Left renal cortex interstitium (tissue), 4 donors: ENCODE measurements at places on chromosomes 13 and 19. TPM values are rescaled to one million over a fixed set of nuclear protein-coding genes. Genes with fewer than 3 reads are reported as not detected.

GRCh38 chr19:17450264-17451075 lies 2.0 kb upstream of the TMEM221 start:
- no peak for DNase-seq

GRCh38 chr13:69389899-69390298 lies 717.7 kb upstream of the ATXN8OS start:
- DNase-seq = no peak

The SDHAF1 gene
- 19.8 TPM for polyA plus RNA-seq

DNA sequence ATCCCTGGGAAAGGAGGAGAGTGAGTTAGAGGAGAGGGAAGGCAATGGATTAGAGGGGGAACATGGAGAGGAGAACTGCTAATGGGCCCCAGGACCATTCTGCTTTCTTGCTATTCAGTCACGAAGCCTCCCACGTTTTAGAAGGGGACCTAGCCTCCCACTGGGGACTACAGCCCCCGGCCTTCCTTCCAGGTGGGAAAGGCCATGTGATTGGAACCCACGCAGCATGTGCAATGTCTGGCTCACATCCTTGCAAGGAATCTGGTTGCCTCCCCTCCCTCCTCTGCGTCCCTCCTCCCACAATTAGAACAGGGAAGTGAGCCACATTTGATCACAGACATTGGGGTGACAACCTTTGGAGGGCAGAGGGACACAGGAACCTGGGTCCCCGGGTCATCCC lies 22.5 kb upstream of the PLA2G4C start:
- DNase-seq = no peak

DNA sequence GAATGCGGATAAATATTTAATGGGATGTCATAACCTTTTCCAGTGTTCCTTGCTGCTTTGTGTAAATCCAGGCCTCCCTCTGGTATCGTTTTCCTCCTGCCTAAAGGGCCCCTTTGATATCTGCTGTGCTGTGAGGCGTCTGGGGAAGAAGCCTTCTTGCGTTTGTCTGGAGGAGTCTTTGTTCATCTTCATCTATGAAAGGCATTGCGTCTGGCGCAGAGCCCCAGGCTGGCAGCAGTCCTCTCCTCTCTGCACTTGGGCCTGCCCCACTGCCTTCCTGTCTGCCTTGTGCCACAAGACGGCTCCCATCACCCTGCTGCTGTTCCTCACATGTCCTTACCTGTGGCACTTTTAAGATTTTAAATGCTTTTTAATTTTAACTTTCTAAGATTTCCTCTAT lies 9.8 kb downstream of the PROZ start:
- DNase-seq = no peak

The ARID3A gene
- 16.3 TPM for polyA plus RNA-seq
